Esophagus mucosa (tissue), 1 donor: ENCODE measurements at places on chromosomes 5 and 9.

- no peak for ATAC-seq
Observed at GRCh38 chr9:128499920-128500319, 4.6 kb upstream of the GLE1 start.

DNA sequence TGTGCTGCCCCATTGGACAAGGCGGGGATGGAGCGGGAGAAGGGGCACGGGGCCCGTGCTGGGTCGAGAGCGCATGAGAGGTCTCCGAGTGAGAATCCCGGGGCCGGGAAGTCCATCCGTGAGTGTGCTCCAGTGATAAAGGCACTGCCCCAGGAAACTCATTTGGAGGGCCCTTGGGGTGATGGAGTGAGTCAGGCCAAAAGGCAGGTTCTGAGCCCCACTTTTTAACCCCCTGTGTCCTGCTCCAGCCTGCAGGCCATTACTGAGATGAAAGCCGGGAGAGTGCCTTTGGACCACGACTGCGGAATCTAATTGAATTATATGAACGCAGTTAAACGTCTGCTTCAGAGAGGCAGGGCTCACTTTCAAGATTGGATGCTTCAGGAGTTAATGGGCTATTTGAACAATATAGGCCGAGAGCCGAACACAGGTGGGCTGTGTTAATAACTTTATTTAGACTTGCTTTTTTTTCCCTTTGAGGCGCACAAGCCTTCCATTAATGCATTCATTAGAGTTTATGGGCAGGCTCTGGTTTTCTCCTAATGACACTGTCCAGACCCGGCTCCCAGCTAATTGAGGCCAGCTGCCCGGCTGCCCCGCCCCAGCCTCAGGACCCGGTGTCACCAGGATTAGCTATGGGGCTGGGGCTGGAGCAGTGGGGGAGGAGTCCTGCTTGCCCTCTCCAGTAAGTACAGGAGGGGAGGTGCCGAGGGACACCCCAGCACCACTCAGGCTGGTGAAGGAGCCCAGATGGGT lies 79.1 kb upstream of the LMX1B start:
- peak; percentile 19 for ATAC-seq

DNA sequence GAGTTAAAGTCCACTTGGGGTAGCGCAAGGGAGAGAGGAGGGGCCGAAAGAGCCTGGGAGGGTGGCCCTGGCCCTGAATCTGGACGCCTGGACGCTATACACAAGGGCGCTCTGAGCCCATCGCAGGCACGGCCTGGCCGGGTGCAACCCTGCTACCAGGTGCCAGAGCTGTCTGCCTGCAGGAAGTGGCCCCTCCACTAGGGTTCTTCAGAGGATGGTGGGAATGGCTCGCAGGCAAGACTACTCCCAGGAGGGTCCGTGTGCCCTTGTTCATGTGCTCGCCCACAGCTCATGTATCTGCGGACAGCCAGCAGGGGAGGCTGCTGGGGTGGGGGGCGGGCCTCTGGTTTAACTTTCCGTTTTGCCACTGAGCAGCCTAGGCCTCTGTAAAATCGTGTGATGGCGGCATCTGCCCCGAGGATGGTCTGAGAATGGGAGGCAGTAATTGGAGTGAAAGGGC lies 1.4 kb upstream of the NKD2 start:
- ATAC-seq = no peak

DNA sequence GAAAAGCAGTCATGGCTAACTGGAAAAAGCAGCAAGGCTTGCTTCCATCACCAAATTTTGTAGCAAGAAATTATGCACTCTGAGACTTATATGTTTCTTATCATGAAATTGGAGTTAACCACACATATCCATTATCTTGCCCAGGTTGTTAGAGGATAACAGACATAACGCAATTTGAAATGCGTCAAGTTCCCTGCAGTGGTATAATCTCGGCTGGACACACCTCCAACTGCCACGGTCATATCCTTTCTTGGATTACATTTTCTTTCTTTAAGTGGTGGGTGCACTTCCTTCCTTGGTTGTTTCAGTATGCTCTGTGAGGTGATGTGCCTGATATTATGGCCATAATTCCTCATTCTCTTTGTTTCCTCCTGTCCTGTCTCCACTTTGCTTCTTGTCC lies 695.0 kb upstream of the DMAC1 start:
- ATAC-seq = no peak

DNA sequence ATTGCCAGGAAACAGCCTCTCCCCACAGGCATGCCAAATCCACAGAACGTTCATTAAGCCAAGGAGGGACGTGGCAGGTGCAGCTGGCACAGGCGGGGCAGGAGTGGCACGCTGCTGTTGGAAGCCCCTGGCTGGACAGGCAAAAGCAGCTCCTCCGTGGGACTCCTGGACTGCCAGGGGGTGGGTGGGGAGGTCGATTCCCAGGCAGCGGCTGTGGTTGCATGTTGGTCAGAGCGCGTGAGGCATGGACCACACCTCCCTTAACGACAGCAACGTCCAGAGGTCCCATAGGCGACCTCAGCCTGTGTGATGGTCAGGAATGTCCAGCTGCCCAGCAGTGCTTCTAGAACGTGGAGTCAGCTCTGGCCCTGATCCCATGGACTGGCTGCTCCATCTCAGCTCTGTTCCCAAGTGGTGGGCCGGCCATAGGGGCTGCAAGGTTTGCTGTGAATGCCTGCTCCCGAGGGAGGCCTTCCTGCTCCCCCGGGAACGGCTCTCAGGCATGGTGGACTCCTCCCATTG lies 6.9 kb downstream of the SLC6A19 start:
- no peak for ATAC-seq

DNA sequence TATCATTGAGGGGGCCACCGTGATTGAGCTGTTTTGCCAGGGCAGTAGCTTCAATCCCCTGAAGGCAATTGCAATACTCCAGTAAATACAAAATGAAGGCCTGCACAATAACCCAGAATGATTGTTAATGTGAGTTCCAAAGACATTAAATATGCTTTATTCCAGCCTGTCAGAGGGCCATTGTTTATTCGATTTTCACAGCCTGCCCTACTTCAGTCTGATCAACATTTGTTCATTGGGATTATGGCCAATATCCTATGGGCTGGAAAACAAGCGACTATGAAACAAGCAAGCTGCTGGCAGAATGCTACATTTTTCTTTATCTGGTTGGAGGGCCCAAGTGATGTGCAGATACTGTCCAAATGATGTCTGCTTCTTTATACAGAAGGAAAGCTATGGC lies 543.1 kb downstream of the TLE1 start:
- ATAC-seq = no peak

- ATAC-seq = no peak
Observed at GRCh38 chr5:80435476-80435875, 27.6 kb downstream of the ZFYVE16 start.

DNA sequence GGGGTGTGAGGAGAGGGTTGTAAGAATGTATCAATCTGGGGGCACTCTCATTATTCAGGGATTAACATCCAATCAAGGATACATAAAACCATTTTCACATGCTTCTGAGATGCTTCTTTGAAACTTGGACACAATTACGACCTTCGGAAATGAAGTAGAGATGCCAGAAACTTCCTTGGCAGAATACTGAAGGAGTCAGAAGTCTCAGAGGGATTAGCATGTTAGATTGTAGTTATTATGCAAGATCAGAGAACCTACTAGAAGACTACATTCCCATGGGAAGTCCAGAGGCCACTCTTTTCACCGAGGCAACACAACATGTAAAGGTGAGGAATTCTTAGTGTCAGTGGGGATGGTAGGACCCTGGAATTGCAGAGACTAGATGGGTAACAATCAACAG lies 5.1 kb upstream of the SLC22A4 start:
- no peak for ATAC-seq

GRCh38 chr5:134791580-134791979 lies 33.0 kb downstream of the DDX46 start:
- no peak for ATAC-seq

GRCh38 chr9:136964171-136964689 lies 12.2 kb downstream of the LCN12 start:
- ATAC-seq = peak; percentile 46

GRCh38 chr5:3373391-3373790 lies 222.2 kb upstream of the IRX1 start:
- no peak for ATAC-seq

GRCh38 chr9:82949203-82949602 lies 113.7 kb downstream of the RASEF start:
- no peak for ATAC-seq
